Neural crest cell (in vitro differentiated cells): ENCODE measurements at places on chromosomes 3 and 15.

DNA sequence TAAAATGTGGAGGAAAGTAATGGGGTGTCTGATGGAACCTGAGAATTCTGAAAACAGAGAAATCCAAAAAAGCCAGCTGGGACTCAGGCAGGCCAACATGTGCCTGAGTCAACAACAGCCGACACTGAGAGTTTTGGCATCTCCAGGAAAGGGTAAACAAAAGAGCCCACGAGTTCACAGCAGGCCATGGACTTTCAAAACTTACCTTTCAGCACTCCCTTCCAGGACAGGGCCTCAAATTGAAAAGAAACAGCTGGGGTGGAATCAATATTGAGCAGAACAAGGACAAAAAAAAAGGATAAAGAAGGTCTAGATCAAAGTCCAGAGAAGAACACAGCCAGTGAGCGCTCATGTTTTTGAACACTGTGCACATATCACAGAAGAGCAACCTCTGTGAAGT is 735.4 kb upstream of the GRM7 start:
- no peak for DNase-seq

- DNase-seq, result no peak
Observed at GRCh38 chr15:78174401-78174800, 25.2 kb downstream of the IDH3A start.

GRCh38 chr3:169619793-169620192 is 43.7 kb downstream of the MECOM start:
- no peak for DNase-seq

DNA sequence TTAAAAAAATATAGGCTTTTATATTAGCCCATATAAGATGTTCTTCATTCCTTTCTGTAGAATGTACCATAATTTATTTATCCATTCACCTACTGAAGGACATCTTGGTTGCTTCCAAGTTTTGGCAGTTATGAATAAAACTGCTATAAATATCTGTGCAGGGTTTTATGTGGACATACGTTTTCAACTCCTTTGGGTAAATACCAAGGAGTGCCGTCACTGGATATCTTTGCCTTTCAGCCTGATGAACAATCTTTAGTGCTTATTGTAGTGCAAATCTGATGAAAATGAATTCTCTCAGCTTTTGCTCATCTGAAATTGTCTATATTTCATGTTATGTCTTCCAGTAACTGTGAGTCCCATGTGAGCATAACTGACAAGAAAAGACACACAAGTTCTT is 26.6 kb upstream of the BLM start:
- DNase-seq, result no peak

DNA sequence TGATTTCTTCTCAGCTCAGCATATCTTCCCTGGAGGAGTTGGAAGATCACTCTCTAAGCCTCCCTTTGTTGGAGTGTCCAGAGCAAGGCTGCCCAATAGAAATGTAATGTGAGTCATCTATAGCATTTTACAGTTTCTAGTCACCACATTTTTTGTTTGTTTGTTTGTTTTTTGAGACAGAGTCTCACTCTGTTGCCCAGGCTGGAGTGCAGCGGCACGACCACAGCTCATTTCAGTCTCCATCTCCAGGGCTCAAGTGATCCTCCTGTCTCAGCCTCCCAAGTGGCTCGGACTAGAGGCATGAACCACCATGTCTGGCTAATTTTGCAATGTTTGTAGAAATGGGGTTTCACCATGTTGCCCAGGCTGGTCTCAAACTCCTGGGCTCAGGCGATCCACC is 21.3 kb downstream of the KLHL6 start:
- no peak for DNase-seq

GRCh38 chr3:172148241-172148640 is 108.9 kb downstream of the FNDC3B start:
- no peak for DNase-seq

GRCh38 chr15:62506217-62506805 is 341.2 kb upstream of the C2CD4B start:
- no peak for DNase-seq

DNA sequence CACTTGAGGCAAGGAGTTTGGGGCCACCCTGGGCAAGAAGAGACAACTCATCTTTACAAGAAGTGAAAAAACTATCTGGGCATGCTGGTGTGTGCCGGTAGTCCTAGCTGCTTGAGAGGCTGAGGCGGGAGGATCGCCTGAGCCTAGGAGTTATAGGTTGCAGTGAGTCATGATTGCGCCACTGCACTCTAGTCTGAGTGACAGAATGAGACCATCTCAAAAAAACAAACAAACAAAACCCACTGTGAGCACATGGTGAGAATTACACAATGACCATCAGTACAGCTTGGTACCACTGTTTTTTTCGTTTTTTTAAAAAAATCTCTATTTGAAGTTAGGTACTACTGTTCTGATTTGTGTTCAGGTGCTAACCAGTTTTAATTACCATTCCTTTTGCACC is 13.6 kb downstream of the VPS39 start:
- DNase-seq, result no peak

- DNase-seq, result no peak
Observed at GRCh38 chr3:55570271-55570711, 83.2 kb upstream of the WNT5A start.

GRCh38 chr3:7190095-7190494 is 329.2 kb downstream of the GRM7 start:
- DNase-seq, result no peak

DNA sequence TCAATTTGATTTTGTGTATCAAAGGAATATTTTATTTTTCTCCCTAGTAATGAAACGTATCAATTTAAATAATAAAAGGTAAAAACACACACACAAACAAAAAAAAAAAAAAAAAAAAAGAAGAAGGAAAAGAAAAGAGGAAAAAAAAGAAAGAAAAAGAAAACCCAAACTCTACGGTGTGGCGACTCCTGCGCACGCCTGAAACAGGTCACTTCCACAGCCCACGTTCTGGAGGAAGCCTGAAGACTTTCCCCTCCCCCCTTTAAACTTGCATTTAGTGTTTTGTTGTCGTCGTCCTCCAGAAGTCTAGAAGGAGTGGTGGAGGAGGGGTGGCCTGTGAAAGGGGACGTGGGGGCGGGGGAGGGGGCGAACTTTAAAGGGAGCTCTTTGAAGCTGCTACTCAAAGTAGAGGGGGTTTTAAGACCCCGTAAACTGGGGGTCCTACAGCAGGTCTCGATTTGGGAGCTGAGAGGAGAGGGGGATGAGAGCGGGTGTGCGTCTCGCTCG is 2.3 kb upstream of the TLE3 start:
- DNase-seq, result no peak
